ENCODE measurements at places on chromosomes 11 and 22.

DNA sequence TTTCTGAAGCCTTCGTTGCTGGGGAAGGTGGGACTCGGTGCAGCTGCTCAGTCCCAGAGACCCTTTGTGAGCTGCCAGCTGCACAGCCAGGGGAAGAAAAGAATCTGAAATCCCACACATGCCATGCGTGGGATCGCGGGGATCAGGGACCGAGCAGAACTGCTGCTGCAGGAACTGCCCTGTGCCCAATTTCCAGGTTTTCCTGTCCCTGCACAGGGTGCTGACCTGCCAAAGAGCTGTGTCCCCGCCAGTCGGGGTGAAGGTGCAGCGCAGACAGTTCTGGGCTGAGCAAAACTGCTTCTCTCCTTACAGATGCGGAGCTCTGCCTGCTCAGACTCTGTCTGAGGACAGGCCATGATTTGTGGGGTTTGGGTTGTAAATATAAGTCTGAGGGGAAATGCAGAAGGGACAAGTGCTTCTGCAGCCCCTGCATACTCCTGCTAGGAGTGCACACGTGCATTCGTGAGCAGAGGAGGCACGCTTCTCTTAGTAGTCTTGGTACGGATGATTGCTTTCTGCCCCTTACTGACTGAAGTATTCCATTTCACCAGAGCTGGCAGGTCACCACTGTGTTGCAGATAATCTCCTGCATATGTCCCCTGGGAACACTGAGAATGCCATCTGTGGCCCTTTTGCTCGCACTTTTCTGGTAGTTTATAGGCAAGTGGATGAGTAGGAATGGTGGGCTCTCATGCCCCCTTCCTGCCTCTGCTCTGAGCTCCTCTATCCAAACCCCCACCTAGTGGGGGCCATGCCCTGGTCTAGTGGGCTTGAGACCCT is 141.4 kb downstream of the PARVA start:
- DNase-seq = no peak

- DNase-seq = no peak
Measured at GRCh38 chr22:27791159-27791858, 10.2 kb downstream of the MN1 start.

DNA sequence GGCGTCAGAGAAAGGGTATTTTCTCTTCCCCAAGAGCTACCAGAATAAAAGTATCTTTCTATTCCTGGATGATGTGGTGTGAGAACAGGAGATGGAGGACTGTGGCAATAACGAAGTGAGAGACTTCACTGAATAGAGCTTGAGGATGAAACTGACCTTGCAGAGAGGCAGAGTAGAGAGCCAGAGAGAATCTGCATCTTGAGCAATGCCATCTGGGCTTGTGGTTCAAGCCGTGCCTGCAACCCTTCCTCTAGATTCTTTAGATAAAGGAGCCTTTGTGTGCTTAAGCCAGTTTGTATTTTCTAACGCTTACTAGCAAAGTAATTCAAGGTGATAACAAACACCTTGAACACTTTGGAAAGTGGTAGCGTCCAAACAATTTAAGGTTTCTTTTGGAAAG is 2.2 kb downstream of the ME3 start:
- no peak for DNase-seq

GRCh38 chr11:33772300-33772699 is 2.0 kb downstream of the FBXO3 start:
- no peak for DNase-seq

- DNase-seq = no peak
Measured at GRCh38 chr22:24112188-24112587, 69.1 kb upstream of the SUSD2 start.

DNA sequence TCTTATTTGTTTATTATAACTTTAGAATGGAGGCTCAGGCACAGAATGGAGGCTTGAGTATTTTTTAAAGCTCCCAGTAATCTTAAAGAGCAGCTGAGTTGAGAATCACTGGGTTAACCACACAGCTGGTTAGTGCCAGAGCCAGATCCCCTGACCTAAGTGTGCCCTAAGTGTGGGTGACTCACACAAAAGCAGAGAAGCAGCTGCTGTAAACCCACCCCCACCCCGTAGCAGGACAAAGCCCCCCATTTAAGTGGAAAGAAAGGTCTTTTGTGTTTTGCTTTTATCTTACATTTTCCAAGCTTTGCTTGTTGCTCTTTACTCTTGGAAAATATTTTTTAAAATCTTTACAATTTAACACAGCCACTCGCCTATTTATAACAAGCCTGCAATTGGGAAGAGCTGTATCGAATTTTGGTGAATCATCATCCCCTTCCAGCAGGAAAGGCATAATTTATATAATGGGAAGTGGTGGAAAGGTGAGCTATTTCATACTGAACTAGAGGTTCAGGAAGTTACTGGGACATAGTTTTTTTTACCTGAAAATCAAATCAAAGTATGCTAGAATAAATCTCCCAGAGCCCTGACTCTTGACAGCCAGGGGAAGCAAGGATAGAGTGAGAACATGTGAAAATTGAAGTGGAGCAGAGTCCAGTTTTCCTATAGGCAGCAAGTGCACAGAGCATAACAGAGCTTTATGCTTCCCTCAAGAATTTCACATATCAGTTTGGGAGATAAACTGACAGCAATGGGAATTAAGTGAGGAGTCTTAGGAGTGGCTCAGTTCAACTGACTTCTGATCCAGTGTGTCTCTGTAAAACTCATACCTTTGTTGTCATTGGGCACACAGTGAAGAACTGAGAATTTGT is 405.7 kb downstream of the AASDHPPT start:
- DNase-seq = no peak

DNA sequence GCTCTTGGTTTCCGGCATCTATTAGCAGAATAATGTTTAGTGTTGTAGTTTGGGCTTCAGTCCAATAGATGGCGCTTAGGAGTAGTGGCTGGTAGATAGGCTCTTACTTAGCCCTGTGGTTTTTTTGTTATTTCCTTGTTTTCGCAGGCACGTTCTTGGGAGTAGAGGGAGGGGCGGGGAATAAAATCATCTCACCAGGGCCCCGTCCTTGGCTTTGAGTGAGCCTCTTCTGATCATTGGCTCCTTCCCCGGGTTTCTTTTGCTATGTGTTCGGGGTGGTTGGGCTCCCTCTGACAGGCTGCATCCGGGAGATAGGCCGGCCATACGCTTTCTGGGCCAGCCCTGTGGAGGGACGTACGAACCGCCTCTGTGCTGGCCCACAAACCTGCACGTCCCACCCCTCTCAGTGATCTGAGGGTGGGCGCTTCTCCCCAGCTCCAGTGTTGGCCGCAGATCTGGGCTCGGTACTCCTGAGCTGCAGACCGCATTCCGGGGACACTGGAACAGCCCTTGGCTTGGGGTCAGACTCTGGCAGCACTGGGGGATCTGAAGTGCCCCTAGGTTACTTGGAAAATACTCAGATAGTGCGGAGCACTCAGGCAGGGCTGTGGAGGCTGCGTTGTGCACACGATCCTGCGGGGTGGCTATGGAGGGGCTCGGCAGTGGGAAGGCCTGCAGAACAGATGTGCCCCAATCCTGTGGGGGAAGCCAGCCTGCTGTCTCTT is 217.0 kb downstream of the DYNC2H1 start:
- no peak for DNase-seq

GRCh38 chr11:128725630-128726319 is 31.9 kb downstream of the FLI1 start:
- DNase-seq = peak; percentile 24
